ENCODE measurements at places on chromosomes 7 and 10. TPM values are rescaled to one million over a fixed set of nuclear protein-coding genes. Genes with fewer than 3 reads are reported as not detected.

NMT2 gene
- total RNA-seq, result 28.0 TPM

TAS2R5 gene
- total RNA-seq, result 4.9 TPM

SGMS1 gene
- total RNA-seq, result 40.3 TPM

STEAP1 gene
- 15.5 TPM for total RNA-seq

TAS2R41 gene
- total RNA-seq, result 0.50 TPM

CALCR gene
- not detected for total RNA-seq

GRCh38 chr10:89466599-89467035 lies 52.2 kb downstream of the IFIT5 start:
- no peak overlapping the region for H3K27ac ChIP-seq
- H3K27me3 ChIP-seq, result no peaks in the 10 kb centered on the region
- no peak overlapping the region for H3K4me3 ChIP-seq
- DNase-seq, result no peak

- no peak overlapping the region for H3K4me3 ChIP-seq
- H3K27ac ChIP-seq, result no peak overlapping the region
- H3K4me1 ChIP-seq, result no peaks in the 10 kb centered on the region
- no peaks in the 10 kb centered on the region for H3K36me3 ChIP-seq
Observed at GRCh38 chr10:4215485-4215884, 430.5 kb upstream of the KLF6 start.

- no peaks in the 10 kb centered on the region for H3K27me3 ChIP-seq
- no peaks in the 10 kb centered on the region for H3K36me3 ChIP-seq
- no peak overlapping the region for H3K4me3 ChIP-seq
- no peak for DNase-seq
- no peak overlapping the region for H3K27ac ChIP-seq
- H3K4me1 ChIP-seq, result no peaks in the 10 kb centered on the region
Observed at GRCh38 chr7:151238924-151239836, 6.9 kb downstream of the CHPF2 start.

DNA sequence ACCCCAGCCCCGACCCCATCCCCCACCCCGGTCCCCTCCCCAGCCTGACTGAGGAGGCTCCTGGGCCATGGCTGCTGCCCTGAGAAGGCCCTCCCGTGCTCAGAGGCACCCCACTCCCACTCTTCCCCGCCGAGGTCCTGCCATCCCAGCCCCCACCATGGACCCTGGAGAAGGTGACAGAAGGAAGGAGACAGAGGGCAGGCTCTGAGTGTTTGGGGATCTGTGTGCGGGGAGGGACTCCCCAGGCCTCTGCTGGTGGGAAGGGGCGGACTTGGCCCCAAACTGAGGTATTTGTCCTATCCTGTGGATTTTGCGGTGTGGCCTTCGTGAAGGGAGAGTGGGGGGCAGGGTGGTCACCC lies 53.4 kb downstream of the PWWP2B start:
- DNase-seq, result no peak
- H3K4me3 ChIP-seq, result no peak overlapping the region
- no peaks in the 10 kb centered on the region for H3K36me3 ChIP-seq
- no peak overlapping the region for H3K27ac ChIP-seq
- peaks cover 14% of the 10 kb centered on the region for H3K4me1 ChIP-seq
- H3K27me3 ChIP-seq, result no peaks in the 10 kb centered on the region

DNA sequence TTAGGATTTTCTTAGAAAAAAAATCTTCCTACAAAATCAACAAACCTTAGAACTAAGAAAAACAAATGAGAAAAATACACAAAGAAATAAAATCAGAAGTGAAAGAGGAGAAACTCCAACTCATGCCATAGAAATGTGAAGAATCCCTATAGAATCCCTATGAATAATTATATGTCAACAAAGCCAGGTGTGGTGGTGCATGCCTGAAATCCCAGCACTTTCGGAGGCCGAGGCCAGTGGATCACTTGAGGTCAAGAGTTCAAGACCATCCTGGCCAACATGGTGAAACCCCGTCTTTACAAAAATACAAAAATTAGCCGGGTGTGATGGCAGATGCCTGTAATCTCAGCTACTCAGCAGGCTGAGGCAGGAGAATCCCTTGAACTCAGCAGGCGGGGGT lies 27.1 kb downstream of the ACSM6 start:
- DNase-seq, result no peak
- H3K27ac ChIP-seq, result no peak overlapping the region
- H3K4me1 ChIP-seq, result no peaks in the 10 kb centered on the region
- H3K36me3 ChIP-seq, result no peaks in the 10 kb centered on the region
- no peaks in the 10 kb centered on the region for H3K27me3 ChIP-seq
- no peak overlapping the region for H3K4me3 ChIP-seq

DNA sequence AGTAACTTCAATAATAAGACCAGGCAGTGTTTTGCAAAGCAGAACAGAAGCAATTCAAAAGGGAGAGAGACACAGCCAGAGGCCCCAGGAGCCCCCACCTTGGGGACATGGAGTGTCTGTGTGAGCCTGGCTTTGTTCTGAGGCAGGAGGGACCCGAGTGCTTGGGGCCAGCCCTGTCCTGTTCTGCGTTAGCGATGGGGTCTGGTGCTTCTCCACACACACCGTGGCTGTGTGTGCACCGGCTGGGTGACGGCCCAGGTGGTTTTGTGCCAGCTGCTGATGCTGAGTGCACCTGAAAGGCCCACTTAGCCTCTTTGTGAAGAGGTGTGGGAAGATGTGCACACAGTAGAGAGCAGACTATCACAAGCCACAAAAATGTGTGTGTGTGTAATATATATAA lies 468.9 kb downstream of the DNAJB6 start:
- no peak overlapping the region for H3K27ac ChIP-seq
- DNase-seq, result no peak
- H3K36me3 ChIP-seq, result no peaks in the 10 kb centered on the region
- H3K4me3 ChIP-seq, result no peak overlapping the region

DNA sequence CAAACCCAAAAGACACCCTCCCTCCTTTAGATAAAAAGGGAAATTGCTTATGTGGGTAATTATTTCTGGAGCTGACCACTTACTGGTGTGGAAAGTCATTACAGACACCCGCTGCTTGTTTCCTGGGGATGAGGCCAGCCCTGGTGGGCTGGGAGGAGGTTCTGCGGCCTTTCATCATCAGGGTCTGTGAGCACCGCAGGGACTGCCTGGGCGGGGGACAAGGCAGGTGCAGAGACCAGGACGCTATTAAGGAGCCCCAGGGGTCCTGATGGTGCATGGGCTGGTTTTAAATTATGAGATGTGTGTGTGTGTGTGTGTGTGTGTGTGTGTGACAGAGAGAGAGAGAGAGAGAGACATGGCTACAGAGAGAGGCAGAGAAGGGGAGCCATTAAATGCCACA lies 171.2 kb downstream of the DNAJB6 start:
- H3K36me3 ChIP-seq, result no peaks in the 10 kb centered on the region
- H3K27me3 ChIP-seq, result no peaks in the 10 kb centered on the region
- no peaks in the 10 kb centered on the region for H3K4me1 ChIP-seq
- no peak overlapping the region for H3K4me3 ChIP-seq
- no peak overlapping the region for H3K27ac ChIP-seq
- DNase-seq, result no peak

- no peaks in the 10 kb centered on the region for H3K36me3 ChIP-seq
- no peak overlapping the region for H3K27ac ChIP-seq
- DNase-seq, result no peak
- H3K4me1 ChIP-seq, result peaks cover 4% of the 10 kb centered on the region
- no peak overlapping the region for H3K4me3 ChIP-seq
- no peaks in the 10 kb centered on the region for H3K27me3 ChIP-seq
Observed at GRCh38 chr10:93921338-93921737, 27.6 kb downstream of the SLC35G1 start.

DNA sequence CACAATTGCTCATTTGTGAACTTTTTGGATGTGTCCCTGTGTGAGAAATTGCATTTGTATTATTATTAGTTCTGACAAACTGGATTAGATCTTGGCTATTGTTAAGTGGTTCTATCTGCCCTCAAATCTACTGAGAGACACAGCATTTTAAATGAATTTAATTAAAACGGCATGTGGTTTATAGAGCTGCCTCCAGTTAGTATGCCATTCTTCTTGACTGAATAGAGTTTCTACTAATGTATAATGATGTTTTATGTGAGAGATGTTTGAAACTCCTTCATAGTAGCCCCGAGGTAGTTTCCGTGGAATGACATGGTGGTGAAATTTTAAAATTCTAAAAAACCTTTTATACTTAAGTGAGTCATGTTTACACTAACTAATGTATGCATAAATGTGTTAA lies 110.9 kb downstream of the DYNC1I1 start:
- DNase-seq, result no peak
- no peak overlapping the region for H3K27ac ChIP-seq
- no peaks in the 10 kb centered on the region for H3K36me3 ChIP-seq
- H3K4me3 ChIP-seq, result no peak overlapping the region
- H3K27me3 ChIP-seq, result no peaks in the 10 kb centered on the region

DNA sequence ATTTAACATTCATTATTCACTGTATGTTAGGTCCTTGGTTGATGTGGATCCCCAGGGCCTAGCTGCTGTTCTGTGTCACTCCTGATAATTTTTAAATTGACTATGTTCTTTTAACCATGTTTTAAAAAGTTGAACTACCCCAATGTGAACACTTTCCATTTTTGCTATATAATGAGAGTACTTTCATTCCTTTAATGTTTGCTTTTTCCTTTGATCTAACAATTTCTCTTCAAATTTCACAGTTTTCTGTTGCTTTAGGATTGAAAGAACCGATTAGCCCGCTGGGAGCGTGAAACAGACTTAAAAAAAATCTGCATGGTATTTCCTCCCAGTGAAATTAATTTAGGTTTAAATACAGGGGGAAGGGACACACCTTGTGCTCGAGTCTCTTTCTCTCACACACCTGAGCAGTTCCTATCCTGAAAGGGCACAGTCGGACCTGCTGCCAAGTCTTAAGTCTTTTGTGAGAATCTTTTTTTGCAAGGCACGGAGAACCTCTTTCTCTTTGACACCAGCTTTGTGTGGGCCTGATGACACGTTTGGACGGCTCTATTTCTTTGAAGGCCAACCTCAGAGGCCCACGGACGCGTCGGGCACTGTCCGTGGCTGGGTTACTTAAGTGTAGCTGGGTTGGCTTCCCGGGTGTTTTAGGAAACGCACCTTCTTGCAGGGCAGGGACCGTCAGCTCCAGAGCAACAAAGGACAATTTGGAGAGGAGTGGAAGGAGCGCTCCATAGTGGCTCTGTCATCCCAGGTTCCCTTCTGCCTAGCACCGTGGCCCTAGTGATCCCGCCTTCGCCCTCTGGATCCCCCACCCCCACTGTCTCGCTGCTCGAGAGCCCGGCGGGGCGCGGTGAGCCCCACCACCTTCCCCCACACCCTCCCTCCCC lies 1.0 kb upstream of the CHN2 start:
- H3K27ac ChIP-seq, result no peak overlapping the region
- no peaks in the 10 kb centered on the region for H3K27me3 ChIP-seq
- DNase-seq, result no peak
- peaks cover 3% of the 10 kb centered on the region for H3K4me1 ChIP-seq
- no peaks in the 10 kb centered on the region for H3K36me3 ChIP-seq
- H3K4me3 ChIP-seq, result peak overlapping the region; percentile 49

- H3K27ac ChIP-seq, result no peak overlapping the region
- H3K4me1 ChIP-seq, result no peaks in the 10 kb centered on the region
- no peaks in the 10 kb centered on the region for H3K36me3 ChIP-seq
- DNase-seq, result no peak
- H3K27me3 ChIP-seq, result no peaks in the 10 kb centered on the region
Observed at GRCh38 chr7:77407906-77408305, 8.2 kb downstream of the GSAP start.

- no peaks in the 10 kb centered on the region for H3K27me3 ChIP-seq
- no peak for DNase-seq
- H3K4me1 ChIP-seq, result peaks cover 2% of the 10 kb centered on the region
- H3K4me3 ChIP-seq, result no peak overlapping the region
- H3K36me3 ChIP-seq, result no peaks in the 10 kb centered on the region
Observed at GRCh38 chr7:142720172-142720773, 29.0 kb upstream of the PRSS1 start.

DNA sequence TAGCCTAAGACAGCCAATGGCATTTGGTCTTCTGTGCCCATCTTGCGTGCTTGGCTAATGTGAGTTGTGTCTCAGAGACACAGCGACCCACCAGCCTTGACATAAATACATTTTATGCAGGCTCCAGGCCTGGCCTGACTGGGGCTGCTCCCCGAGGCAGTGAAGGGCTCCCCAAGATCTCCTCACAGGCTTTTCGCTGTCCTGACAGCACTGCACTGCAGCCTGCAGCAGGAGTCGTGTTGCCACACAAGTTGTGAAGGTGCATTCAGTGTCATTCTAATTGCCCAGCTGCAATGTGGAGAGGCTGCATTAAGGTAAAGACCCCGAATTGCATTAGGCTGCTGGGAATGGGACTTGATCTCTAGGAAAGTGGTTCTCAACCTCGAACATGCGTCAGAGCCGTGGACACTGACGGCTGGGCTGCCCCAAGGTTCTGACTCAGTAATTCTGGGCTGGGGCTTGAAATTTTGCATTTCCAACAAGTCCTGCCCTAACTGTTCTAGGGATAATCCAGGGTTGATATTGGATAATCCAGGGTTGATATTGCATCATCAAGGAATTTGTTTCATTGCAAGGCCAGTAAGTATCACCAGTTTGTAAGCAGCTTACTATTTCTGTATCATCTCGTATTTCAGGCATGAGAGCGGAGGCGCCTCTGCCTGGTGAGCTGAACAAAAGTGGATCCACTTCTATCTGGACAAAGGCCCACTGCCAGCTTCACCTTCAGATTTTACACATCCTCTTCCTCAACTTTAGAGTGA lies 108.7 kb upstream of the INSIG1 start:
- DNase-seq, result no peak
- no peaks in the 10 kb centered on the region for H3K27me3 ChIP-seq
- no peaks in the 10 kb centered on the region for H3K4me1 ChIP-seq

GRCh38 chr10:74145133-74145532 lies 5.5 kb downstream of the AP3M1 start:
- H3K27ac ChIP-seq, result no peak overlapping the region
- H3K27me3 ChIP-seq, result no peaks in the 10 kb centered on the region
- H3K4me1 ChIP-seq, result peaks cover 1% of the 10 kb centered on the region
- DNase-seq, result no peak

GRCh38 chr7:26265065-26265464 lies 26.6 kb upstream of the SNX10 start:
- no peaks in the 10 kb centered on the region for H3K36me3 ChIP-seq
- no peaks in the 10 kb centered on the region for H3K27me3 ChIP-seq
- no peak for DNase-seq
- H3K4me3 ChIP-seq, result no peak overlapping the region

DNA sequence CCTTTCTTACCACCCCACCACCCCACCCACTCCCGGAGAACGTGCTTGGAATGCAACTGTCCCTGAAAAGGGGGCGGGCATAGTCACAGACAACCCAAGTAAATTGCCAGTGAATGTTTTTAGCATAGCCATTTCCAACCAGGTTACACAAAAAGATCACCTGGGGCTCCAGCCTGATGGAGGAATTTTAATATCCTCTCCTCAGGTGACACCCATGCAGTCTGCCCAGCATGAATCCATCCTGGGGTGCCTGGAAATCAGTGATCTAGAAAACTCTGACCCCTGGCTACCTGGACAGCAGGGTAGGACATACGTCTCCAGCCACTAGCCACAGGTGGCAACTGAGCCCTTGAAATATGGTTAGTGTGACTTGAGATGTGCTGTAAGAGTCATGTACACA lies 61.1 kb downstream of the SORBS1 start:
- H3K27ac ChIP-seq, result no peak overlapping the region
- no peaks in the 10 kb centered on the region for H3K27me3 ChIP-seq
- no peaks in the 10 kb centered on the region for H3K36me3 ChIP-seq
- no peak overlapping the region for H3K4me3 ChIP-seq
- peaks cover under 1% of the 10 kb centered on the region for H3K4me1 ChIP-seq

GRCh38 chr7:131076711-131077181 lies 250.9 kb upstream of the MKLN1 start:
- no peak for DNase-seq
- H3K4me1 ChIP-seq, result peaks cover 28% of the 10 kb centered on the region
- H3K4me3 ChIP-seq, result no peak overlapping the region
- no peaks in the 10 kb centered on the region for H3K27me3 ChIP-seq
